ENCODE measurements at places on chromosomes 2 and 18. TPM values are rescaled to one million over a fixed set of nuclear protein-coding genes. Genes with fewer than 3 reads are reported as not detected.

- no peaks in the 10 kb centered on the region for H3K27me3 ChIP-seq
- H3K36me3 ChIP-seq, result no peaks in the 10 kb centered on the region
- H3K4me1 ChIP-seq, result no peaks in the 10 kb centered on the region
Measured at GRCh38 chr2:84643991-84644390, 127.7 kb downstream of the DNAH6 start.

GRCh38 chr2:190179754-190180312 lies 117.3 kb upstream of the MSTN start:
- H3K27me3 ChIP-seq, result no peaks in the 10 kb centered on the region
- peak overlapping the region; percentile 71 for H3K27ac ChIP-seq
- H3K36me3 ChIP-seq, result no peaks in the 10 kb centered on the region
- H3K4me3 ChIP-seq, result peak overlapping the region; percentile 64
- H3K4me1 ChIP-seq, result peaks cover 14% of the 10 kb centered on the region

The CCDC68 gene
- 4.3 TPM for total RNA-seq

The MOGAT1 gene
- not detected for total RNA-seq

The IGFBP2 gene
- total RNA-seq, result 30.7 TPM

GRCh38 chr2:64392529-64392928 lies 61.4 kb upstream of the LGALSL start:
- no peaks in the 10 kb centered on the region for H3K27me3 ChIP-seq
- no peak for DNase-seq
- no peak overlapping the region for H3K27ac ChIP-seq
- H3K4me3 ChIP-seq, result no peak overlapping the region
- no peaks in the 10 kb centered on the region for H3K4me1 ChIP-seq

The AMER3 gene
- total RNA-seq, result 0.33 TPM

The FOXI3 gene
- not detected for total RNA-seq

DNA sequence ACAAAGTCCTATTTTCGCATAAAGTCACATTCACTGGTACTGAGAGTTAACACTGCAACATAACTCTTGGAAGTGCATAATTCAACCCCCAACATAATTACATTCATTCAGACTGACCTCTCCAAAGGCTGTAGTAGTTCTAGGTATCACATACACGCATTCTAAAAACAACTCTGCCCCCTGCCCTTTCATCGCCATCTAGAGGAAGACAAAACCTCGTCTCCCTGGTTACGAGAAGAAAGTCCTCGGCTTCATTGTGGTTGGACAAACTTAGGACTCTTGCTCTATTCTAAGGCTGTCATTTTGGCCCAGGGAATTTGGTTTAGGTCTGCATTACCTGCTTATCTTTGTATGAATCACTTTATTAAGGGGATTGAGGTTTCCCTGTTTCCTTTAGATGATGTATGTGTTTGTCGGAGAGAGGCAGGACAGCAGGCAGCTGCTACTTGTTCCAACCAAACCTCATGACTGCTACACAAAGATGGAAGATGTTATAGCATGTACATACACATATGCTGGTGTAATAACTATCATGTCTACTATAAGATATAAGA lies 215.4 kb upstream of the NRXN1 start:
- H3K36me3 ChIP-seq, result no peaks in the 10 kb centered on the region
- H3K27me3 ChIP-seq, result no peaks in the 10 kb centered on the region
- DNase-seq, result no peak
- no peak overlapping the region for H3K27ac ChIP-seq
- H3K4me1 ChIP-seq, result no peaks in the 10 kb centered on the region

GRCh38 chr18:74493689-74494088 lies 2.5 kb upstream of the CNDP2 start:
- DNase-seq, result no peak
- H3K36me3 ChIP-seq, result no peaks in the 10 kb centered on the region
- H3K27me3 ChIP-seq, result no peaks in the 10 kb centered on the region

DNA sequence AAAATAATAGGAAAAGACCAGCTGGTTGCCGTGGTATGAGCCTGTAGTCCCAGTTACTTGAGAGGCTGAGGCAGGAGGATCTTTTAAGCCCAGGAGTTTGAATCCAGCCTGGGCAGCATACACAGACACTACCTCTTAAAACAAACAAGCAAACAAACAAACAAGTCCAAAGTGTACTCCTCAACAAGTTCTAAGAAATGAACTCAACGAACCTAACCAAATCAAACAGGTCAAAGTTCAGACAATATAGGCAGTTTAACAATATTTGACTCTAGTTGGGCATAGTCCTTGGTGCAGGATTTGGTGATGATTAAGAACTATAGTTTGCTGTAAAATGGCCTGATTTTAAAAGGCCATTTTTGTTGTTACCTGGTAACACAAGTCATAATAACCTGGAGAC lies 41.9 kb upstream of the RHOB start:
- no peak overlapping the region for H3K4me3 ChIP-seq
- no peaks in the 10 kb centered on the region for H3K27me3 ChIP-seq
- H3K27ac ChIP-seq, result no peak overlapping the region
- no peaks in the 10 kb centered on the region for H3K36me3 ChIP-seq
- DNase-seq, result no peak

The RNMT gene
- 16.1 TPM for total RNA-seq

- no peaks in the 10 kb centered on the region for H3K27me3 ChIP-seq
- no peaks in the 10 kb centered on the region for H3K4me1 ChIP-seq
- no peak for DNase-seq
- H3K36me3 ChIP-seq, result no peaks in the 10 kb centered on the region
Measured at GRCh38 chr2:69567157-69567908, 76.2 kb downstream of the AAK1 start.

The GBX2 gene
- total RNA-seq, result not detected

DNA sequence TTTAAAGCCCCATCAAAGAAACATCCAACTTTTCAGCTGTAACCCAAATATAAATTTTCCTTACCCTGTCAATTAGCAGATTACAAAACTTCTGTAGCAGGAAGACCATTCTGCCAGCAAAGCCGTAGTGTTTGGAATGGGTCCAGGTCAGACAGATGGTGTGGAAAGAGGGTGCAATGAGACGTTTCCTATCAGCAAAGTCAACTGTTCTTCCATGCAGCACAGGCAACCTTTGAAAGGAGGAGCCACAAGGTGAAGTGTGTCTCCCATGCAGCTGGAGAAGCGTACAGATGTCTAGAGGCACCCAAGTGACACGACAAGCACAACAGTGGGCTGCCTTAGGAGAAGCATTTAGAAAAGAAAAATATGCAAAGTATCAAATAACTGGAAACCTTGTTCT lies 83.7 kb downstream of the SP3 start:
- no peaks in the 10 kb centered on the region for H3K4me1 ChIP-seq
- no peak overlapping the region for H3K27ac ChIP-seq
- H3K36me3 ChIP-seq, result no peaks in the 10 kb centered on the region
- no peak overlapping the region for H3K4me3 ChIP-seq
- no peak for DNase-seq

DNA sequence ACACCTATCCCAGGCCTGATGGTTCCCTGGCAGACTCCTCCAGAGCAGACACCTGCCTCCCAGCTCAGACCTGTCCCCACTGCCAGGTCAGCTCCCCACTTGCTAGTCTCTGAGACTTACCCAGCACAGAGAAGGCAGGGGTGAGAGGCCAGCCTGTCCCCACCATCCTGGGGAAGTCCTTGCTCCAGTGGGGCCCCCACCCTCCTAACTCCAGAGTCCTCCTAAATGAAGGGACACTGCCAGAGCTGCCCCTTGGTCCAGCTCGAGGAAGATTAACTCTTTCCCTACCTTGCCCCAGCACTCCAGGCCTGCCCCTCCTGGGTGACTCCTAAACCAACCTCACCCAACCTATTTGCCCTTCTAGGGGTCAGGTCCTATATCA lies 30.4 kb upstream of the TNS1 start:
- H3K27me3 ChIP-seq, result no peaks in the 10 kb centered on the region
- H3K4me3 ChIP-seq, result no peak overlapping the region
- H3K36me3 ChIP-seq, result no peaks in the 10 kb centered on the region
- no peak for DNase-seq
- H3K27ac ChIP-seq, result no peak overlapping the region

GRCh38 chr2:240563951-240564560 lies 3.9 kb downstream of the DUSP28 start:
- no peaks in the 10 kb centered on the region for H3K27me3 ChIP-seq
- H3K36me3 ChIP-seq, result peaks cover 9% of the 10 kb centered on the region
- H3K4me1 ChIP-seq, result peaks cover 2% of the 10 kb centered on the region
- DNase-seq, result peak; percentile 32

The TMEM247 gene
- not detected for total RNA-seq

DNA sequence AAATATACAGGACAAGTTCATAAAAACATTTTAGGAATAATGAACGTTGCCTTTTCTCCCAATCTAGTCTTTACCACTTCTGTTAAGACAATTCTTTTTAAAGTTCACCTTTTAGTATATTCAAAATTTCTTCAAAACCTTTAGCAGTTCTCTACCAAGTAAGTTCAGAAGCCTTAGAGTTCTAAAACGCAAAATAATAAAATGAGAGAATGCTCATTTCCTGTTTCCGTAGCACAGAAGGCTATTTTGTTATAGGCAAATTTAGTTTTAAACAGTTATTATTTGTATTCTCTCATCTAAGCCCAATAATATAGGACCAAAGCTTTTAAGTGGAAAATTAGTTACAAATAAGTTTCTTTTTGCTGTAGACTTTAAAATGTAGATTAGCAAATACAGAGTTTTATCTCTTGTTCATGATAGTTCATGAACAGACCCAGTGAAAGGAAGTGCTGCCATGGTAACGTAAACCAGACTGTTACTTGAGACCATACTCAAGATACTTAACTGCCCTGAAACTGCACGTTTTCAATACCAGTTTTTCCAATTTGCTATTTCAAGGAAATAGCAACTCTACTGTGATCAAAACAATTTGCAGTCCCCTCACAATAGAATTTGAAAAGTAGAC lies 173.1 kb upstream of the STON1 start:
- DNase-seq, result no peak
- no peaks in the 10 kb centered on the region for H3K27me3 ChIP-seq
- H3K36me3 ChIP-seq, result no peaks in the 10 kb centered on the region
- no peak overlapping the region for H3K27ac ChIP-seq
- H3K4me3 ChIP-seq, result no peak overlapping the region
- peaks cover 21% of the 10 kb centered on the region for H3K4me1 ChIP-seq

- H3K27me3 ChIP-seq, result no peaks in the 10 kb centered on the region
- no peak for DNase-seq
- H3K36me3 ChIP-seq, result peaks cover 3% of the 10 kb centered on the region
- peak overlapping the region; percentile 37 for H3K27ac ChIP-seq
- peaks cover 95% of the 10 kb centered on the region for H3K4me1 ChIP-seq
Measured at GRCh38 chr2:48543895-48544294, 13.9 kb downstream of the STON1 start.

DNA sequence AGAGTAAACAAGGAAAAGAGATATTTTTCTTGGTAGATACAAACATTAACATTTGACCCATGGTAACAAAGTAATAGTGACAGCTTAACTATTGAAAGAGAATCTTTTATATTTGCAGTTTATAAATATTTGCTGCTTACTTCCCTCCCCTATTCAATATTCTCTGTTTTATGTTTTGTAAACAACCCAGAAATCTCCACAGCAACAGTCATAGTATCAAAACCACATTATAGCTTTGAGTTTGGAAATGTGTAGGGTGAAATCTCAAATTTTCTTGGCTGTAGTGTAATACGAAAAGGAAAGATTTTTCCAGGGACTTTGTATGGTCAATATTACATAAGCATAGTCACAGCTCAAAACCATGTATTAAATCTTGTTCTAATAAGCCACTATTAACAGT lies 511.2 kb downstream of the METTL4 start:
- no peak overlapping the region for H3K27ac ChIP-seq
- no peaks in the 10 kb centered on the region for H3K27me3 ChIP-seq
- no peaks in the 10 kb centered on the region for H3K36me3 ChIP-seq
- no peak for DNase-seq

The SCYGR1 gene
- total RNA-seq, result not detected

GRCh38 chr2:9226458-9227380 lies 20.1 kb downstream of the ASAP2 start:
- no peaks in the 10 kb centered on the region for H3K4me1 ChIP-seq
- no peaks in the 10 kb centered on the region for H3K36me3 ChIP-seq
- no peak overlapping the region for H3K4me3 ChIP-seq
- H3K27ac ChIP-seq, result peak overlapping the region; percentile 2
- no peaks in the 10 kb centered on the region for H3K27me3 ChIP-seq
- DNase-seq, result no peak

The C2orf80 gene
- total RNA-seq, result not detected

- no peak overlapping the region for H3K4me3 ChIP-seq
- H3K4me1 ChIP-seq, result no peaks in the 10 kb centered on the region
- no peak overlapping the region for H3K27ac ChIP-seq
- DNase-seq, result no peak
- no peaks in the 10 kb centered on the region for H3K27me3 ChIP-seq
- H3K36me3 ChIP-seq, result no peaks in the 10 kb centered on the region
Measured at GRCh38 chr2:196172951-196173350, 1.6 kb upstream of the STK17B start.

The PLEKHH2 gene
- 83.1 TPM for total RNA-seq

- no peak for DNase-seq
- H3K27ac ChIP-seq, result no peak overlapping the region
- H3K4me3 ChIP-seq, result no peak overlapping the region
- no peaks in the 10 kb centered on the region for H3K27me3 ChIP-seq
- H3K36me3 ChIP-seq, result no peaks in the 10 kb centered on the region
- no peaks in the 10 kb centered on the region for H3K4me1 ChIP-seq
Measured at GRCh38 chr2:188130317-188130716, 161.4 kb upstream of the GULP1 start.

GRCh38 chr2:162506706-162507105 lies 162.8 kb downstream of the GCA start:
- no peaks in the 10 kb centered on the region for H3K27me3 ChIP-seq
- no peak overlapping the region for H3K27ac ChIP-seq
- no peaks in the 10 kb centered on the region for H3K36me3 ChIP-seq

DNA sequence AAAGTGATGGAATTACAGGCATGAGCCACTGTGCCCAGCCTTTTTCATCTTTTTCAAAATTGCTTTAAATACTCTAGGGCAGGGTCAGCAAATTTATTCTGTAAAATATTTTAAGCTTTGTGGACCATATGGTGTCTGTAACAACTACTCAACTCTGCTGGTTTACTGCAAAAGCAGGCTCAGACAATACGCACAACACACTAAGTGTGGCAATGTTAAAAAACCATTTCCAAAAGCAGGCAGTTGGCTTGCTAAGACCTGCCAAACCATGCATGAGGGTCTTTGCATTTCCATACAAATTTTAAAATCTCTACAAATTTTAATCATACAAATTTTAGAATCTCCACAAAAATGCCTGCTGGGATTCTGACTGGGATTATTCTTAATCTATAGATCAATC lies 44.1 kb downstream of the YES1 start:
- H3K4me1 ChIP-seq, result peaks cover 4% of the 10 kb centered on the region
- H3K36me3 ChIP-seq, result no peaks in the 10 kb centered on the region
- no peaks in the 10 kb centered on the region for H3K27me3 ChIP-seq
- no peak overlapping the region for H3K4me3 ChIP-seq

GRCh38 chr2:165239230-165239629 lies at the start of gene SCN2A:
TSS of gene SCN2A (plus strand) at chr2:165239414. CDS start at chr2:165295824, 56,410 bp downstream.
- no peaks in the 10 kb centered on the region for H3K36me3 ChIP-seq
- H3K27me3 ChIP-seq, result no peaks in the 10 kb centered on the region
- H3K4me1 ChIP-seq, result no peaks in the 10 kb centered on the region

The CNGA3 gene
- total RNA-seq, result 3.6 TPM

Measured in sigmoid colon (tissue), 7 donors.